ENCODE measurements at places on chromosomes 4 and X. TPM values are rescaled to one million over a fixed set of nuclear protein-coding genes. Genes with fewer than 3 reads are reported as not detected.

QRFPR gene
- total RNA-seq, result not detected

H2AZ1 gene
- 399 TPM for total RNA-seq

SHROOM4 gene
- not detected for total RNA-seq

NR0B1 gene
- total RNA-seq, result not detected

MGST2 gene
- total RNA-seq, result 11.0 TPM

PABPC1L2A gene
- total RNA-seq, result not detected

ARAP2 gene
- total RNA-seq, result 63.7 TPM

GAGE1 gene
- total RNA-seq, result not detected

GPR34 gene
- 1.8 TPM for total RNA-seq

DNA sequence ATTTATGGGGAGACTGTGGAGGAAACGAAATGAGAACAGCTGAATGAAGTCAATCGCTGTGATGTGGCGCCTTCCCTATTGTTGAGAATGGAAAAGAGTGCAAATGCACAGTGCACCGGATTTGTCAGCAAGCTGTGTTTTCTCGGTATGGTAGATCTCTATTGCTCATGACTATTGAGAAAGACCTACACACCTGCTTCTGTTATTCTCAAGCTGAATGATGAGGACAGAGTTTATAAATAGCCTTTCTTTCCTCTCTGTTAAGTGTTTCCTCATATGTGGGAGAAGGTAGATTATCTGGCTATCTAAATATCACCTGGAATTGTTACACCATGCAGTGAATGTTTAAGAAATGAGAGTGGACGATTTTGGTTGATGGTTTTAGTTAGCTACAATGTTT, 650.7 kb downstream of the IL1RAPL1 start:
- no peak for DNase-seq

DNA sequence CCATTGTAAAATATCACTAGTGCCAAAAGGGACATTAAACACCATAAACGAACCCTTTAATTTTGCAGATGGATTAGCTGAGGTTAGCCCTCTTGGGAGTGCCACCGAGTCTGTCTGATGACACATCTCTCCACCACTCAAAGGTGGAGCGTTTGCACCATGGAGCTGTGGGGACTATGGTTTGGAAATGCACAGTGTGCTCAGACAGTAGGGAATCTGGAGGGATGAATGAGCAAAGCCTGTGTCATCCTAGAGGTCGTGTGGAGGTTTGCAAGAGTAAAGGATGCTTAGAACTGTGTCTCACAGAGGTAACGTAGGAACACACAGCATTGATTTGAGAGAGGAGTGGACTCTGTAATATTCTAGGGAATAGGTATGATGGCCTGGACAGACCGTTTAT, 93.7 kb downstream of the CLNK start:
- no peak for DNase-seq

GRCh38 chr4:41532882-41533281, 5.1 kb upstream of the LIMCH1 start:
- DNase-seq, result no peak

DNA sequence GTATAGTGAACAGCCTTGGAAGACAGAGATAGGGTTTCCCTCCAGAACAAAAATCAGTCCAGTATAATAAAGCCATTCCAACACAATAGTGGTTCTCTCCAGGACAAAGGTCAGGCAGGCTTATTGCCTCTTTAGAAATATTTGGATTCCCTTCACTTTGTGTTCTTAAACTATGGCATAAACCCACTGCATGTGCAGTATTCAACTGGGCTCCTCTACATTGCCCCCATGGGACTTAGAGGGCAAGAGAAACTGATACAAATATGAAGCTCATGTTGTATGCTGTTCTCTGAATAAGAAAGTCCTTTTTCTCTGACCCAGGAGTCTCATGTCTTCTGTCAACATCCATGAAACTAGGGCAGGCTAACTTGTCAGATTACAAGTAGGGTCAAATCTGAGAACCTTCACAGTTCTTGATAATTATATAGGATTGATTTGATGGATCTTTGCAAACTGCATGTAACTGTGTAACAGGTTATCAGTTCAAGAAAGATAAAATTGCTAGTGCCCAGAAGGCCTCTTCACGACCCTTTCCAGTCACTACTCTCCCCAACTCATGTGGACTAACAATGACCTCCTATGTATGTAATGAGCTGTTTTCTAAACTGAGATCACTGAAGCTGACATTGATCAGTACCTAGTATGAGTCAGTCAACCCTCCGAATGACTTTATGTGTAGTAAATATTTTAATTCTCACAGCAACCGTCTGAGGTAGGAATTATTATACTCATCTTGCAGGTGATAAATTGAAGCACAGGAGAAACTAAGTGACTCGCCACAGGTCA, 31.9 kb upstream of the FAM9C start:
- DNase-seq, result no peak

DNA sequence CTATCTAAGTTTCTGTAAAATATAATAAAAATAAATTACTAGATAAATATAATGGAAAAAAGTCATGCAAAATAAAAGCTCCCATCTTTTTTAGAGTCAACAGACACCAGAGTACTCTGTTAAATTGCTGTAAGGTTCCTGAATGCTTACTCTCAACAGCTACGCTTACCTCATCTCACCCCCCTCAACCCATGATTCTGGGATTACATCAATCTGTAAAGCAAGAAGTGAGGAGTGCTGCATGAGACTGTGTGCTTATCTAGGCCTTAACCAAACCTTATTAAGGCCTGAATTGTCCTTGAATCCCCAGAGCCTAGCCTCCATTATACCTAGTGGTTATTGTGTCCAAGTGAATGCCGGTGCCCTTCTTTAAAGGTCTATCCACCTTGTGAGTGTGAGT, 735.8 kb downstream of the RPA4 start:
- no peak for DNase-seq

GRCh38 chr4:112284662-112285411, 867 bp downstream of the TIFA start:
- DNase-seq, result no peak

DNA sequence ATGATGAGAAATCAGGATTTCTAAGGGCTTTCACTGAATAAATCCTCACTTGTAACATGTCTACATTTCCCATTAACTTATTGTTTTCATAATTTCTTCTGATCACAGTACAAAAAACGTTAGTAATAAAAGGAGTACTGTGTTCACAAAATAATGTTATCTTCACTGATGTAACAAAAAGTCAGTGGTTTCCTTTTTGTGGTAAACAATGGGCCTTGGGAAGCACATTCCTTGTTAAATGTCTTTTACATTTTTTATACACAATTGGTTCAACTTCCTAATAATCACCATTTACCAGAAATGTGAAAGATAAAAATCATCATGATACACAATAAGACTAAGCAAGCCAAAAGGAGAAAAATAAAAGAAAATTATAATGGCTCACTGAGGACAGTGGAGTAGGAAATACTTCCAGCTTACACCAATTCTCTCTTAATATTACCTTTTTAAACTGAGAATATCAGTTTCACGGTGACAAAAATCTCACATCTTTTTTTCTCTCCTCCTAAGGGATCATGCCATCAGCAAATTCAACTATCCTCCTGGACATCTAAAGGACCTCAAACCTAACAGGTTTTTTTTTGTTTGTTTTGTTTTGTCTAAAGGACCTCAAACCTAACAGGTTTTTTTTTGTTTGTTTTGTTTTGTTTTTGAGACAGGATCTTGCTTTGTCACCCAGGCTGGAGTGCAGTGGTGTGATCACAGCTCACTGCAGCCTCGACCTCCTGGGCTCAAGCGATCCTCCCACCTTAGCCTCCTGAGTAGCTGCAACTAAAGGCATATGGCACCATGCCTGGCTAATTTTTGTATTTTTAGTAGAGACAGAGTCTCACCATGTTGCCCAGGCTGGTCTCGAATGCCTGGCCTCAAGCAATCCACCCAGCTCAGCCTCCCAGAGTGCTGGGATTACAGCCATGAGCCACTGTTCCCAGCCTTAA, 57.3 kb downstream of the FRYL start:
- no peak for DNase-seq

DNA sequence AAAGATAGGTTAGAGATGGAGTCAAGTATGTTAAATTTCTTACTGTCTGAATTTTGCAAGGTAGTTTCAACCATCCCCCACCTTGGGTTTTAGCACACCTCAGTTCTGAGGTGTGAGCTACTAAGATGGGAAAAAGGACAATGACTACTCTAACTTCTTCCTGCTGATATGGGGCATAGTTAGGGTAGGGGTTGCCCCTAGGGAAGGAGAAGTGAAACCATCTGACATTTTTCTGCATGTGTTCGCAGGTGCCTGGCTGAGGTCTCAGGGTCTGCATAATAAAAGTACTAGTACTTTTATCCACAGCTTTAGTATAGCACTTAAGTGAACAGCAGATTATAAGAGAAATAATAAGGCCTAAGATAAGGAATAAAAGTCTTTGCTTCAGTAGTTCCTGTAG, 129.5 kb upstream of the CYSLTR1 start:
- no peak for DNase-seq

GRCh38 chrX:17725181-17725580, 12.1 kb upstream of the SCML1 start:
- no peak for DNase-seq

GRCh38 chrX:16012250-16012649, 111.1 kb upstream of the GRPR start:
- DNase-seq, result no peak

DNA sequence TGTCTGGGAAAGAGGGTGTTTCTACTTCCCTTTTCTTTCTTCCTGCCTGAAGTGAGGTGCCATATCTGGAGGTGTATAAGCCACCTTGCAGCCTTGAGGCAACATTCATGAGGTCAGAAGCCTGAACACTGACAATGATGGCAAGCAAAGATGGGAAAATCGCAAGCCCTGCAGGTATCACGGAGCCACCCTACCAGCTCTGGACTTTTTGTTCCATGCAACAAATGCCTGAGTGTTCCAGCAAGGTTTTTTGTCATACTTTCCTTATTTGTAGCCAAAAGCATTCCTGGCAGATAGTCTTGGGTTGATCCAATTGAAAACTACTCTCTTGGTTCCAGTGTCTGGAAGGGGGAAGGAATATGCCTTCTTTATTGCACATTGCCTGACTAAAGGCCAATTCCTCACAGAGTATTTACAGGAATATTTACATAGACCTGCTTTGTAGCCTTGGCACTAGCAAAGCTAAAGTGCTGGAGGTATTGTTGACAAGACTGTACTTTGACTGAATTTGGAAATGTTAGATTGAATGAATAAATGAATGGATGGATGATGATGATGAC, 14.4 kb upstream of the SOD3 start:
- DNase-seq, result no peak

GRCh38 chr4:37542706-37543105, 143.5 kb downstream of the RELL1 start:
- no peak for DNase-seq

GRCh38 chr4:145613566-145614232, 5.5 kb upstream of the MMAA start:
- no peak for DNase-seq

DNA sequence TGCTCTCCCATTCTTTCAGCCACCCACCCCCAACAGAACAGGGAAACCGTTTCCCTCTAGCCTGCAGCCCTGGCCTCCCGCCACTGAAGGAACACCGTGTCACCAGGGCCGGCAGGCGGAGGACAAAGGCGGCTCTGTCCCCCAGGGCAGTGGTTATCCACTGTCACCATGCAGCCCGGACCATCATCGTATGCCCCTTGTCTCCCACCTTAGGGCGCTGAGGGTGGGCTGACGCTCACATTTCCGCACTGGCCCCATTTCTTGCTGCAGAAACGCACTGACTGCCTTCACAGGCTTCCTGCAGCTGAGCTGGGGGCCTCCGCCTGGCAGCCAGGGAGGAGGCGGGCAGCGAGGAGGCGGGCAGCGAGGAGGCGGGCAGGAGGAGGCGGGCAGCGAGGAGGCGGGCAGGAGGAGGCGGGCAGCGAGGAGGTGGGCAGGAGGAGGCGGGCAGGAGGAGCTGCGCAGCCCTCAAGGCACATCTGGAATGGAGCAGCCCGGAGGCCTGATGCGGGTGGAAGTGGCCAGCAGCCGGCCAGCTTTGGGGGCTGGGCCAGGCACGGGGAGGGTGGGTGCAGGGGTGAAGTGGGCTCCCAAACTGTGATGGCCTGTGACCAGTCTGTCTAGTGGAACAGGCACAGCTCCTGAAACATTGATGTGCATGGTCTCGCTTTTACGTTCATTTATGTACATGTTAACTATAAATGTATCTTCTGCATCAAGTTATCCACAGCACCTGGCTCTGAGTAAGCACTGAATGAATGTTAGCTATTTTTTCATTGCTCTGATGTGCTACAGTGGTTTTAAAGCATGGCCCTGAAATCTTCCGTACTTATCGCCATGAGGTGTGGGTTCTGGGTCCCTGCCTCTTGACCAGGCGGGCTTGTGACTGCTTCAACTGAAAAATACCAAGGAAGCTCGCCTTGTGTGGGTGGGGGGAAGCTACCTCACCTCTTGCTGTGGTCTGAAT, 20.6 kb upstream of the KIAA0232 start:
- DNase-seq, result no peak

DNA sequence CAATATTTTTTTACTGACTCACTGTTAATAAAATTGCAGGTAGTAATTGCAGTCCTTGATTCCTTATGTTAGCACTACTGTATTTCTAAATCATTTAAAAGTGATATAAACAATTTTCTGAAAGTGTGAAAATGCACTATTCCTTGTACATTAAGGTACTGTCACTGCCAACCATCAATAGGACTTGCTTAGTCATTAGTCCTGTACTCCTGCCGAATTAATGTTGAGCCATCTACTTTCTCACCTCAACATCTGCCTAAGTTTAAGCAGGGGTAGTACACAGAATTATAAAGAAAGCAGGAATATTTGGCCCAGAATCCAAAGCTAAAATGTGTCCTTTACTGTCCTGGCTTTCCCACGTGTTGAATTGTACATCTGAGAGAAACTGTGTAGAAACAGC, 87.0 kb upstream of the TRPC3 start:
- no peak for DNase-seq

- DNase-seq, result no peak
Observed at GRCh38 chr4:24076811-24077210, 187.0 kb upstream of the PPARGC1A start.

- DNase-seq, result no peak
Observed at GRCh38 chr4:24922416-24922815, 9.6 kb upstream of the CCDC149 start.
